Stimulated activated CD8-positive, alpha-beta memory T cell treated with anti-CD3 and anti-CD28 coated beads, Interleukin-4, amount 100 ng/mL, for 1 hour (primary cell): ENCODE measurements at places on chromosomes 2 and 18.

GRCh38 chr2:156346731-156347130 is 14.2 kb upstream of the NR4A2 start:
- no peak for DNase-seq

- DNase-seq: no peak
Observed at GRCh38 chr18:74818516-74819175, 221.0 kb downstream of the ZNF407 start.

DNA sequence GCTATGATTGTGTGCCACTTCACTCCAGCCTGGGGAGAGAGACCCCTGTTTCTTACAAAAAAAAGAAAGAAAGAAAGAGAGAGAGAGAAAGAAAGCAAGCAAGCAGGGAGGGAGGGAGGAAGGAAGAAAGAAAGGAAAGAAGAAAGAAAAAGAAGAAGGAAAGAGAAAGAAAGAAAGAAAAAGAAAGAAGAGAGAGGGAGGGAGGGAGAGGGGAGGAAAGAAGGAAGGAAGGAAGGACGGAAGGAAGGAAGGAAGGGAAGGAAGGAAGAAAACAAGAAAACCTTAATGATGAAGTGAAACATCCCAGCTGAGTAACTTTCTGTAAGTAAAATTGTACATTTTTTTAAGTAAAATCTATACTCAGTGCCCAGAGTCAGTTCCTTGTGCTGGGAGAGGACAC is 75.5 kb upstream of the GLS start:
- DNase-seq: no peak

GRCh38 chr18:34637094-34637801 is 72.8 kb upstream of the DTNA start:
- no peak for DNase-seq

DNA sequence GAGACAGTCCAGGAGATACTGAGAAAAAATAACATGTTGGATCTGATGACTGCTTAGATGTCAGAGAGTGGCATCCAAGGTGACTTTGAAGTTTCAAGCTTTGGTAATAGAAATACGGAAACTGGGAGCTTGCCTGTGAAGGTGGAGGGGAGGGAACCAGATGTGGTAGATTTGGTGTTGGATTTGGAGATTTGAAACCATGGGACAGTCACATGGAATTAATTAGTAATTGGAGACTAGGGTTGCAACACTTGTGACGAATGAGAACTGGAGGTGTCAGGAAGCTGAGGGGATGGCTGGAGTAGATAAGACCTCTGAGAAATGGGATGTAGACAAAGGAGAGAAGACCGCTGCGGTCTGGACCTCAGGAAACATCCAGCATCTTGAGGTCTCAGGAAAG is 46.7 kb downstream of the RPL37A start:
- no peak for DNase-seq

GRCh38 chr2:180983468-180984242 is 3.2 kb downstream of the UBE2E3 start:
- DNase-seq: no peak
